Daoy (cell line): ENCODE measurements at places on chromosomes 3 and 15.

DNA sequence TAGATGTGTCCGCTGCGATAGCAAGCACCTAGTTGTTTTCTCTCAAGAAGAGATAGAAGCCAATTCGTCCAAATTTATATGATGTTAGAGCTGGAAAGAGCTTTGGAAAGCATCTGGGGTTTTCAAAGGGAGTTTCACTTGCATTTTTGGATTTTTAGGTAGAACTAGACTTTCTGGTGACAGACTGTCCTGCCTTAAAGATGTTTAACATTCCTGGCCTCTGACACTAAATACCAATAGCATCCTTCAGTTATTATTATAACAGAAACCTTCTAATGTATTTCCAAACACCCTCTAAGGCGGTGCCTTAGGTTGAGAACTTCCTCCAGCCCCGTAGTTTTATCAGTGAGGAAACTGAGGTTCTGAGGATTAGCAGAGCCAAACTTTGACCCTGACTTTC lies 305.3 kb downstream of the SATB1 start:
- no peak for DNase-seq

DNA sequence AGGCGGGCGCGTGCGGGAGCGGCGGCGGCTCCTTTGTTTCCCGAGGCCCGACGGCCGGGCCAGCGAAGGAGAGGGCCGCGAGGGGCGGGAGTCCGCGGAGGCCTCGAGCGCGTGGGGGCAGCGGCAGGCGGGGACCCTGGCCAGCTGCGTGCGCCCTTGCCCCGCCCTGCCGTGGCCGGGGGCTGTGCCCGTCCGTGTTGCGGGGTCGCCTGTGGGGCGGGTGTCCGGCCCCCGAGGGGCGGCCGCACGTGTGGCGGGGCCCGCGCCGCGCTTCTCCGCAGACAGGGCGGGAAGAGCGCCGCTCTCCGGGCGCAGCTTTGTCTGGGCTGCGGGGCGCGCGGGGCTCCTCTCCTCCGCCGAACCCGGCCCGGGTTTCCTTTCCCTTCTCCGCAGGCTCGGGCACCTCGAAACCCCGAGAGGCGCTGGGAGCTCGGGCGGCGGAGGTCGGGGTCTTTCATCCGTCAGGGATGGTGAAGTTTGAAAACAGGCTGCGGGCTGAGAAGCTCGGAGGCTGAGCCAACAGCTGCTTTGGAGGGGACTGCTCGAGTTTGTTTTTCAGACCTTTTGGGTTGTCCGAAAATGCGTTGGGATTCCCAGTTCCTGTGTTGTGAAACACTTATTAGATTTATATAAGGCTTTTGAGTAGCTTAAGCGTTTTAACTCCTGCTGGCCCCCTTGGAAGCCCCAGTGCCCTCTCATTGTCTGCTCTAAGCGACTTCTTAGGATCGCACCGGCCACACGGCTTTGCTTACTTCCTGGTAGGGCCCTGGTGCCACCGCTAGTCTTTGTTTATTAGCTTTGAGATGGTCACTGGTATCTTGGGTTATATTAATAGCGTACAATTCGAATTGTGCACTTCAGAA lies 817 bp downstream of the USP3 start:
- DNase-seq: peak; percentile 64

- DNase-seq: no peak
Observed at GRCh38 chr3:112734171-112734570, 93.2 kb upstream of the CCDC80 start.

DNA sequence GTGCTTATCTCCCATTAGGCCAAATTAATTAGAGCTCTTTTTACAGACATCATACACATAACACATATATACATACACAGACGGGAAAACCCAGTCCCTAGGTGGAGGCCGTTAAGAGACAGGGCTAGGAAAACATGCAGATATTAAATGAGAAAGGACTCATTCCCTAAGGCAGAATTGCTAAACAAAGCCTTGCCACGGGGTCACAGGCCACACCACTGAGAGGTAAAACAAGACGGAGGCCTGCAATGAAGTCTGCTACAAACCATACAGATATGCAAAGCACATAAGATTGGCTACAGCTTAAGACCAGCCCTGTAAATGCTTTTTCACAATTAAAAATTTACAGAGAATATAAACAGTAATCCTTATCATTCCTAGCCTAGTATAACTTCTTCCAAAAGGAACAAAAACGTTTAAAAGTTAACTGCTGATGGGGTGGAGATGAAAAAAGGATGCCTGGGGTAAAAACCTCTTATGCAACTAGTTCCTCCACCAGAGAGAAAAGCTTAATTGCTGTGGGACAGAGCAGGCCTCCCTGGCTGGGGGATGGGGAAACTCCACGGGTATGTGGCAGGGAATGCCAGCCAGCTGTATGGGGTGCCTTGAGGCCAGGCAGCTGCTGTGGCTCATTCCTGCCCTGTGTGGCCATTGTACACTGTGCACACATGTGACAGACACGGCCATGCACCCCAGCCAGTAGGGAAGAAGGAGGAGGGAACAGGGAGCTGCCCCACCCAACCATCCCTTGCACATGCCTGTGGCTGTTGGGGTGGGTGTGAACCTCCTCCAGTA lies 481.4 kb upstream of the LMCD1 start:
- no peak for DNase-seq

GRCh38 chr3:98329392-98330124 lies 24.1 kb upstream of the OR5K4 start:
- DNase-seq: peak; percentile 44

GRCh38 chr3:111152496-111152895 lies 80.9 kb downstream of the NECTIN3 start:
- no peak for DNase-seq

- no peak for DNase-seq
Observed at GRCh38 chr3:152941859-152942258, 106.9 kb downstream of the P2RY1 start.

DNA sequence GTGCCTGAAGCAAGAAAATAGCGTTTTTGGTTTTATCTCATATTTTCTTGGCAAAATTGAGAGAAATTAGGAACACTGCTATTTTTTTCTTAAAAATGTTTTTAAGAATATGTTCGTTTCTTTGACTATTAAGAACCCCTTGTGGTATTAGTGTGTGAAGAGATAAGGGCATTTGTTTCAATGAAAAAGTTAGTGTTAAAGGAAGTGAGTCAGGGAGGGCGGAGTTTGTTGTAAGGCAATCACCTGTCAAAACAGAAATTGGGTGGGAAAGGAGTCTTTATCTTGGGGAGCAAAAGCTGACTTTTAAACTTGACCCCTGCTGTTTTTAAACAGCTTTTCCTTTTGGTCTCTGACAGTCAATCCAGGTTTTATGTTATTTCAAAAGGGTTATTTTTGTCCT lies 4.2 kb downstream of the RAP2B start:
- DNase-seq: peak; percentile 61

- DNase-seq: no peak
Observed at GRCh38 chr3:165075695-165076094, 2.6 kb downstream of the SI start.

DNA sequence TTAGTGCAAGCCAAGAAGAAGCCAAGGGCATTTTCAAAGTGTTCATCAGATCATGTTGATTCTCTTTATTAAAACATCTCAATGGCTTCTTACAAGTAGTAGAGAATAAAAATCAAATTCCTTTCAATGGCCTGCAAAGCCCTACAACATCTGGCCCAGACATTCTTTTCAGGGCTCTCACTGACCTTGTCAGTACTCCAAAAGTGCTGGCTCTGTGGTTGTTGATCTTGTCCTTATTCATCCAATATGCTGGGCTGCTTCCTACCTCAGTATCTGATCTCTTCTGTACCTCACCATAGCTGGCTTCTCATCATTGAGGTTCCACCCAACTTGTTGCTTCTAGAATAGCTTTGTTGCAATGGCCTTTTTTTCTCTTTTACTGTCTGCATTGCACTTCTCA lies 74.0 kb upstream of the SAMMSON start:
- DNase-seq: no peak

- peak; percentile 38 for DNase-seq
Observed at GRCh38 chr3:13518516-13518953, 30.4 kb upstream of the FBLN2 start.

- peak; percentile 7 for DNase-seq
Observed at GRCh38 chr3:36653095-36653494, 111.3 kb downstream of the DCLK3 start.

GRCh38 chr15:30929982-30930381 lies 26.3 kb downstream of the FAN1 start:
- no peak for DNase-seq

GRCh38 chr15:53520996-53521395 lies 238.5 kb downstream of the WDR72 start:
- no peak for DNase-seq

DNA sequence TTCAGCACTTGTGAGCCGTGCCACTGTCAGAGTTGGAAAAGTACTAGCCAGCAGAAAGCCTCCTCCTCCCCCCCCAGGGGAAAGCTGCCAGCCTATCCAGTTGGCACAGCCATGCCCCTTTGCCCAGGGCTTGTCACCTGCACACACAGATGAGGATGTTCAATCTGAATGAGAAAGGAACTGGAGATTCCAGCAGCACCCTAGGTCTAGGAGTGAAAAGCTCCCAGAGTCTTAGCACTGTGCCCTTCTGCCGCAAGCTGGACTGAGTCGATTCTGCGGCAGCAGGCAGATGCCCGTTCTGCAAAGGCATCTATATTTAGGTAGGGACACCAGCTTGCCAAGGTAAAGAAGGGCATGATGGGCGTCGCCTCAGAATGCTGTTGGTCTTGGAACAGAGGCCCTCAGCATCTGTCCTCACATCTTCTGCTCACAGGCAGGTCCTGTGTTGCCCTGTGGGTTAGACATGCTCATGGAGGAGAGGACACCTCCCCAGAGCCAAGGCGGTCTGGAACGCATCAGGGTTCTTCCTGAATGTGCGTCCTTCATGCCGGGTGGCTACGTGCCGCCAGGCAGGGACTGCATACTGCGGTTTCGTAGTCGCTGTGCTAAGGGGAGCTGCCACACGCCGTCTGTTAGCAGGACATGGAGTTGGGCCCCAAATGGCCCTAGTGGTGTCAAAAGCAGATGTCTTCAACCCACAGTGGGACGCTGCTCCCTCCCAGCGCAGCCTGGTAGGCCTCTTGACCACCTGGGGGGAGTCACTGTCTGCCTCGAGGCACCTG lies 109.5 kb downstream of the VGLL4 start:
- DNase-seq: no peak

DNA sequence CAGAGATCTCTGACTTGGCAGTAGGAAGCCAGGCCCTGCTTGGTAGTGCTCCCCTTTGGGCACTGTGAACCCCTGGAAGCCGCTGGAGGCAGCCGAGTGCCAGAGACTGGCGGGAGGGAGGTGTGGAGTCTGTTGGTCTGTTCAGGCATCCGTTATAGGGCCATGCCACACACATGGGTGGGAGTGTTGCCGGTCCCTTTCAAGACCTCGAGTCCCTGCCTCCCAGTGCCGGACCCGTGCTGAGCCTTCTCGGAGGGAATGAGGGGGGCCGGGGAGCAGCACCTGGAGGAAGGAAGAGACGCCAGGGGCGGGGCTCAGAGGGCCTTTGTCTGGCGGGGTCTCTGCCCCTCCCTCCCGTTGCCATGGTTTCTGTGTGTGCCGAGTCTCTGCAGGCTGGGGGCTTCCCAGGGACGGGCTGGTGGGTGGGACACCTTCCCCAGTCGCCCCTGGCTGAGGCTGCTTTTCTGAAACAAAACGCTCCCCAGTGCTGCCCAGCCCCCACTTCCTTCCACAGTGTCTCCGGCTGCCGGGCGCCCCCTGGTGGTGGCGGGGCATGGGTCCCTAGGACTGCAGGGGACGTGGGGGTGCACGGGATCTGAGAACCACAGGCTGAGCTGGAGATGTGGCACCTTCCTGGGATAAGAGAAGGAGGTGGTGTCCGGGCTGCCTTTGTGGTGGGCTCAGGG lies 10.0 kb downstream of the GNAI2 start:
- peak; percentile 60 for DNase-seq

- DNase-seq: no peak
Observed at GRCh38 chr15:50797926-50798325, 32.4 kb upstream of the SPPL2A start.

- no peak for DNase-seq
Observed at GRCh38 chr3:67437090-67437489, 217.3 kb downstream of the SUCLG2 start.

DNA sequence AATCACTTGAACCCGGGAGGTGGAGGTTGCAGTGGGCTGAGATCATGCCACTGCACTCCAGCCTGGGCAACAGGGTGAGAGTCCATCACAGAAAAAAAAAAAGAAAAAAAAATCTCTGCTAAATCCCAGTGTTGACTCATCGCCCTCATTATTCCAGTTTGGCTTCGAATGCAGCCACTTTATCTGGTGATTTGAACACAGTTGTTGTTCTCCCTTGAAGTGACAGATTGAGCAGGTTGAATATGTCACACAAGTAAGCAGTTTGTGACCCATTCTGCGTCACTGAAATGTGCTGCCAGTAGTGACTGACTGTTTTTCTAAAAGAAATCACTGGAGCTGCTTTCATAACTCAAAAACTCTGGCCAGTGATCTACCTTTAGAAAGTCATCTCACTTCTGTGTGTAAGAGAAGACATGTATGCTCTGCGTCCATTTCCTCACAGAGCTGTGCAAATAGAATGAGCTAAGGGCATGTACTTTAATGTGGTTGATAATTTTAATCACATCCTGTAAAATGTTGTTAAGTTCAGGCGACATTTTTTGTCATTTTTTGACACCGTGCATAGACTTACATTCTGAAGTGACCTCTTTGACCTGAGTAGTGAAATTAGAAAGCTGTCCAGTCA lies 12.5 kb downstream of the DOCK3 start:
- peak; percentile 35 for DNase-seq

GRCh38 chr3:50850639-50851511 lies 176.1 kb downstream of the DOCK3 start:
- DNase-seq: no peak

- no peak for DNase-seq
Observed at GRCh38 chr3:8756671-8757070, 12.7 kb downstream of the OXTR start.

DNA sequence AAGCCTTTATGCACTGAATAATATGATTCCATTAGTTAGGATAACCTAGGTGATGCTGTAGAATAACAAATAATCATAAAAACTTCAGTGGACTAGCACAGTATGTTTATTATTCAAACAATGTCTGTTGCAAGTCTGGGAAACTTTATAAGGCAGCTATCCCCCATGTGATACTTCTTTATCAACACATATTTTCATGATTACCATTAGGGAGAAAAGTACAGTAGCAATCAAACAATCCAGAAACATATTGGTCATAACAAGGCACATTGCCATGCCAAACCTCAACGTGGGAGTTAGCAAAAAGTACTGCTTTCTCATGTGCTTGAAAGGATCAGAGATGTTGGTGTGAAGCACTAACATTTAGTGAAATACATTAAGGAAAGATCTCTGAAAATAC lies 35.5 kb downstream of the EOMES start:
- DNase-seq: peak; percentile 12

DNA sequence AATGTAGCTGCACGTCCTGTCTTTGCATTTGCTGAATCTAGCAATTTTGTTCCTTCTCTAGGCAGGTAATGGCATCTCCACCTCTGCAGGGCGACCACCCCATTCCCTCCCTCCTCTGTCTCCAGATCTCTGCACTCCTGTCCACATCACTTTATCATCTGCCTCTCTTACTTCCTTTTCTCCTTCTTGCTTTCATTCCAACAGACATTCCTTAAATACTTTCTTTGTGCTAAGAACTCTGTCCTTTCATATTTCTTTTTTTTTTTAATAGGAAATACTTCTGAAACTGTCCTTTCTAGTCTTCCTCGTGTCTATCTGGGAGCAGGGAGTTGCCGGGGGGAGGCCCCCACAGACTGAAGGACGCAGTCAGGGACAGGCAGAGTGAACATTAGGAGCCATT lies 7.2 kb downstream of the ITIH3 start:
- no peak for DNase-seq

- no peak for DNase-seq
Observed at GRCh38 chr3:65877160-65877559, 161.6 kb downstream of the MAGI1 start.
